WTC11 (cell line): ENCODE measurements at places on chromosomes 7 and 10.

DNA sequence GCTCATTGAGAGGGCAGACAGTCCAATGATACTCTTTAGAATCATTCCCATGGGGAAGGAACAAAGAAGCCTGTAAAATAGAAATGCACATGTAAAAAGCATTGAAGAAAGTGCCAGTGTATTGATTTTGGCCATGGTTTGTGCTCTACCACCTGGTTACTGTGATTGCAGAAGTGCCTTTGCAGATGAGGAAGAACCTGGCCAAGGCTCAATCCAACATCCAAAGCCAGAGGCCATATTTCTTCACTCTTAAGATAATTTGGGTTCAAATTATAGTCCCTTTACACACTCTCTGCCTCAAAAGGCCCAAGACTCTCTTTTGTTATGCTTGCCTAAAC lies 122.1 kb downstream of the EGFR start:
- H3K36me3 ChIP-seq = peaks cover 4% of the 10 kb centered on the region; the same call in 1 of the 2 replicates
- no peak overlapping the region for H3K27ac ChIP-seq
- peaks cover 3% of the 10 kb centered on the region; the same call in 1 of the 2 replicates for H3K4me1 ChIP-seq
- no peak overlapping the region for H3K4me3 ChIP-seq
- H3K27me3 ChIP-seq = no peaks in the 10 kb centered on the region

GRCh38 chr7:127239814-127240213 lies 12.9 kb downstream of the GRM8 start:
- H3K36me3 ChIP-seq = no peaks in the 10 kb centered on the region
- no peak overlapping the region for H3K27ac ChIP-seq
- no peaks in the 10 kb centered on the region for H3K4me1 ChIP-seq
- no peak overlapping the region for H3K4me3 ChIP-seq

GRCh38 chr10:123962756-123963530 lies 71.3 kb upstream of the CPXM2 start:
- no peak for DNase-seq
- peaks cover 3% of the 10 kb centered on the region; the same call in 1 of the 2 replicates for H3K4me1 ChIP-seq
- no peaks in the 10 kb centered on the region for H3K36me3 ChIP-seq
- H3K4me3 ChIP-seq = no peak overlapping the region

DNA sequence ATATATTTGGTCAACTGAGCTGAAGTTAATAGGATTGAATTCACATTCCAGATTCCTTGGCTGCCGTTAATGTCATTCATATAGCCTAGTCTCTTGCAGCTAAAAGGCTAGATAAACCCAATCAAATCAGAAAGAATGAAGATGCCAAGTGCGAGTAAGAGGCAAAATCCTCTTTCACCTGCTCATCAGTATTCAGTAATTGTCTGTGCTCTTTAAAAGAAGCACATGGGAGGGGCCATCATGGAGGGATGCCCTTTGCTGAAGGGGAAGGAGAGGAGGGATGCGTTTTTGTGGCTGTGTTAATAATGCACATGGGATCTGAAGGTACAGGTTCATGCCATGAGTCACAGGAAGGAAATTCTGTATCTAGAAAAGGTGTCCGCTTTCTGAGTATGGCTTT lies 232.2 kb downstream of the TMEM178B start:
- no peaks in the 10 kb centered on the region for H3K27me3 ChIP-seq
- no peaks in the 10 kb centered on the region for H3K36me3 ChIP-seq
- no peak for DNase-seq
- H3K4me1 ChIP-seq = peaks cover 7% of the 10 kb centered on the region

GRCh38 chr7:156576216-156577058 lies 64.1 kb upstream of the RNF32 start:
- no peak for DNase-seq
- H3K36me3 ChIP-seq = no peaks in the 10 kb centered on the region
- H3K4me3 ChIP-seq = no peak overlapping the region
- peaks cover 32% of the 10 kb centered on the region for H3K4me1 ChIP-seq
- H3K27me3 ChIP-seq = peaks cover 3% of the 10 kb centered on the region
- H3K27ac ChIP-seq = no peak overlapping the region

- no peak overlapping the region for H3K27ac ChIP-seq
- H3K36me3 ChIP-seq = peaks cover 4% of the 10 kb centered on the region; the same call in 1 of the 2 replicates
- peaks cover 10% of the 10 kb centered on the region for H3K4me1 ChIP-seq
- no peak for DNase-seq
Observed at GRCh38 chr10:3064423-3064822, 2.9 kb upstream of the PFKP start.

GRCh38 chr10:78284381-78284780 lies 250.7 kb downstream of the RPS24 start:
- H3K27me3 ChIP-seq = peaks cover 7% of the 10 kb centered on the region
- no peak for DNase-seq
- no peaks in the 10 kb centered on the region for H3K36me3 ChIP-seq
- no peak overlapping the region for H3K4me3 ChIP-seq
- H3K27ac ChIP-seq = no peak overlapping the region

- H3K36me3 ChIP-seq = peaks cover 23% of the 10 kb centered on the region
- H3K4me1 ChIP-seq = no peaks in the 10 kb centered on the region
- no peak overlapping the region for H3K4me3 ChIP-seq
Observed at GRCh38 chr7:68922850-68923249, 675.4 kb upstream of the AUTS2 start.

DNA sequence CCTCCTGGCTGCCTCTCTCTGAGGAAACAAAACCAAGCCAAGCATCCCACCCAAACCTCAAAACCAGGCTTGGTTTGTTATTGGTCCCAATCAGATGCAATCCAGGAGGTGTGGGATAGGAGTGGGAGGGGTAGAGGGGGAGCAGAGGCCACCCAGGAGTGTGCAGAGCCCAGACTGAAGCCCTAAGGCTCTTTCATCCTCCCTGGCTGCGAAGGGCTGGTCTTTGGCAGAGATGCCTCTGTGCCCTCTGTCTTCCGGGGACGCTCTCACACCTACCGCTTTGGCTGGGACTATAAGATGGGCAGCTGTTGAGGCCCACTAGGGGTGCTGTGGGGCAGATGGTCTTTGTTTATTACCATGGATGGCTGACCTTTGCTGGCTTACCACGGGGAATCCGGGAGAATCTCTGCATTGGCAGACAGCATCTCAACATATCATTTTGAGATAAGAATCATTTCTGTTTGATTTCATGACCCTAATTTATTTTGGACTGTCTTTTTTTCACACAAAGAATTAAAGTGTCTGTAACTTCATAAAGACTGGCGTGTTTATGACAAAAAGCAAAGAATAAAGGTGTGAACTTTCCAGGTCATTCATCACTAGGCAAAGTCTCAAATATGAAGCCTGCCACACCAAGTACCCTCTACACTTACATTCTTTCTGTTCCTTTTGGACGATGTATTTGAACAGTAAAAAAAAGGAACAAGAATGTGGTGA lies 6.5 kb upstream of the DENND2A start:
- H3K27me3 ChIP-seq = peaks cover 13% of the 10 kb centered on the region
- peaks cover 12% of the 10 kb centered on the region for H3K4me1 ChIP-seq
- peak; percentile 74 for DNase-seq
- no peak overlapping the region for H3K27ac ChIP-seq
- H3K36me3 ChIP-seq = no peaks in the 10 kb centered on the region

DNA sequence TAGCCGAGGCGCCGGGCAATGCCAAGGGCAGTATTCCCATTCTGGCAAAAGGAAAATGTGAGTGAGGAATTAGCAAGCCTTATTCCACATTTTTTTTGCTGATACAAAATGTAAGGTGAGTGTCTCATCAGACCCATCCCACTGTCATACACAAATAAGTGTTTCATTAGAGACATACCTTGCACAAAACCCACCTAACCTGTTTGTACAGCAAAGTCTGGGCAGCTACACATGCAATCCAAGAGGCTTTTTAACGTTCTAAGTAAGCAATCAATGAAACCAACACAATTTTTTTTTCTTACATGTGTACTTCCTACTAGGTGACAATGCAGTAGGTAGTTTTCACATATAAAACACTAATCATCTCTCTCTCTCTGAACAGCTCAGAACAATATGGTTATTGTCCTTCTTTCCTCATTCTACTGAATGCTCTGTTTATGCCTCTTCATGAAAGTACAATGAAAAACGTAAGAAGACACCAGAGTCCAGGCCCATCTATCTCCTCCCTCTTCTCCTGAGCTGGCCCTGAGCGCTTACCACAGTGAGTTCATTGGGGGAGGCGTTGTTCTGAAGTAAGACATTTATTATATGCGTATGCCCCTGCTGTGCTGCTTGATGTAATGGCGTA lies 217.2 kb downstream of the ANK3 start:
- H3K36me3 ChIP-seq = no peaks in the 10 kb centered on the region
- H3K4me1 ChIP-seq = peaks cover 4% of the 10 kb centered on the region

DNA sequence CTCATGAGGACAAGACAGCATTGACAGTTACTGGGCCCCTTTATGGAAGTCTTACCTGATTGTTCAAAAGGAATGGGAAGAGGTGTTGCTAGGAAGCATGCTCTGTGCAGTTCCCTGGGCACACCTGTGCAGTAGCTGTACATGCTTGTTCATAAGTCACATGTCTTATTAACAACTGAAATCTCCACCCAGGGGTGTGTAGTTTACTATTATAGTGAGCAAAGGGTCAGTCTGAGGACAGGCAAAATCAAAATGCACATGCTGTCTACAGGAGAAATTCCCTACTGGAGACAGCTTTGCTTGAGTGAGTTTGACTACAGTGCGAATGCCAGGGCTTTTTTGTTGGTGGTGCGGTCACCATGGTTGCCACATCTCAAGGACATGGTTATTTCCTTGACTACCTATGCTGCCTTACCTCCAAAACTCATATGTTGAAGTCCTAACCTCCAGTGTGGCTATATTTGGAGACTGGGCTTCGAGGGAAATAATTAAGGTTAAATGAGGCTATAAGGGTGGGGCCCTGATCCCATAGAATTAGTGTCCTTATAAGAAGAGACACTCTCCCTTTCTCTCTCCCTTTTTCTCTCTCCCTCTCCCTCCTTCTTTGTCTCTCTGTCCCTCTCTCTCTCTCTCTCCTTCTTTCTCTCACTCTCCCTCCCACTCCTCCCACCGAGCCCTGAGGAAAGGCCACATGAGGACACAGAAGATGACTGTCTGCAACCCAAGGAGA lies 48.3 kb upstream of the RNF32 start:
- peaks cover 17% of the 10 kb centered on the region for H3K27me3 ChIP-seq
- H3K36me3 ChIP-seq = peaks cover 30% of the 10 kb centered on the region
- DNase-seq = no peak
- H3K27ac ChIP-seq = no peak overlapping the region
- no peak overlapping the region for H3K4me3 ChIP-seq

DNA sequence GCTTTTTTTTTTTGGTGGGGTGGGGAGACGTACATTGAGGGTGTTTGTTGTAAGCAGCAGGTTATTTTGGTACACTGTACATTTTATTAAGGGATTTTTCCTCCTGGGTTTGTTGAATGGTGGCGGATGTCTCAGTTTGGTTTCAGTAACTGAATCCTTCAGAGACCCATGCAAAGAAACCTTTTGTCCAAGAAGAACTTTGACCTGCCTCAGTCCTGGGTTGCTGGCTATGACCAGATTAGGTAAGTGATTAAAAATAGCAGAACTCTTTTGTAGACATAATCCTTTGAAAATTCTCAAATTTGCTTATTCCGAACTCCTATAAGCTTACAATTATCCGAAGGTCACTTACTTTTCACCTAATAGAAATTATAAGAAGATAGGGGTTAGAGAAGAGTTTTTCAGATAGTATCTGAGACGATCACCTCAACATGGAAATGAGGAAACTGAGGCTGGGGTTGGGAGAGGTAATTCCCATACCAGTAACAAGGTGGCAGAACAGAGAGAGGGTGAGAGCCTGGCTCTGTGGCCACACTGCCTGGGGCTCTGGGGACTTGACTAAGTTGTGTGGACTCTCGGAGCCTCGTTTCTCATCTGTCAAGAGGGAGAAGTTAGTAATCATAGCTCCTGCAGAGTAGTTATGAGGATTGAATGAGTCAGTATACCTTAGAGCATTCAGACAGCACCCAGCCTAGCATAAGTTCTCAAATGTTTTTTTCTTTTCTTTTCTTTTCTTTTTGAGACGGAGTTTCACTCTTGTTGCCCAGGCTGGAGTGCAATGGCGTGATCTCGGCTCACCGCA lies 87.4 kb downstream of the CCNY start:
- H3K4me1 ChIP-seq = peaks cover 62% of the 10 kb centered on the region
- H3K36me3 ChIP-seq = no peaks in the 10 kb centered on the region
- H3K27me3 ChIP-seq = no peaks in the 10 kb centered on the region
- no peak overlapping the region for H3K4me3 ChIP-seq
- DNase-seq = no peak

- H3K4me3 ChIP-seq = no peak overlapping the region
- H3K4me1 ChIP-seq = peaks cover 4% of the 10 kb centered on the region
- no peaks in the 10 kb centered on the region for H3K36me3 ChIP-seq
- H3K27ac ChIP-seq = no peak overlapping the region
- DNase-seq = no peak
- no peaks in the 10 kb centered on the region for H3K27me3 ChIP-seq
Observed at GRCh38 chr10:12927896-12928295, 73.6 kb downstream of the CCDC3 start.

DNA sequence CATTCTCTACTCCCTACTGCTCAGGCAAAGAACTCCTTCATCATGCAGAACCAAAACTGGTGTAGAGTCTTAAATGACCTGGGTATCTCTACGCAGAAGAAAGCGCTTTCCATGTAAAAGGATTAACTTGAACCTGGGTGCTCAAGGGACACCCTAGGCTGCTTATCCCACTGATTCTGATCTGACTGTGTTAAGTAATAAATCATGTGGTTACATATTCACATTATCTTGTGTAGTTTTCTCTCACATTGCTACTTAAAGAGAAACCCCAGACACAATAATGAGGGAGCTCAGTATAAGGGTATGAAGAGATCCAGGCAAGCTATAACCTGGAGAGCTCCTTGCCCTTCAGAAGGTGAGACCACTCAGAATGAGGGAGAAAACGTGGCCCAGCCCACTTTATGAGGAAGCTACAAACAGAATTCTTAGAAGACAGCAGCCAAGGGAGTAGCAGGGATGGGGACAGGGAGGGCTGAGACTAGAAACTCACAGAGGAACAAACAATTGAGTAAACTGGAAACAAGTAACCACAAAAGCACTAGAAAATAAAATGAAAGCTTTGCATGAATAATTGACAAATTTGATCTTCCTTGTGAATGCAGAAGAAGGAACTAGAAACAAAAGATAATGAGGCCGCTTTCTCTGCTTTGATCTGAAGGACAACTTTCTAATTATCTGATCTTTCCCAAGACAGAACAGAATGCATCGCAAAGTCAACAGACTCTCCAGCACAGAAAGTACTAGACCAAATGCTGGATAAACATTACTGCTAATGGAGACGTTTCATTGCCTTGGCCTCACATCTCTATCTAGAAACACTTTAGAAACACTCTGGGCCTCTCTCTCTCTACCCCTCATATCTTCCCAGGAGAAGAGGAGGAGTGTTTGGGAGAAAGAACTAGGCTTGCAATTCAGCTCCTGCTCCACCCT lies 76.1 kb downstream of the LRRC17 start:
- DNase-seq = no peak
- H3K4me1 ChIP-seq = no peaks in the 10 kb centered on the region
- H3K27me3 ChIP-seq = no peaks in the 10 kb centered on the region
- H3K27ac ChIP-seq = no peak overlapping the region
- no peak overlapping the region for H3K4me3 ChIP-seq
- no peaks in the 10 kb centered on the region for H3K36me3 ChIP-seq

- H3K36me3 ChIP-seq = no peaks in the 10 kb centered on the region
- peaks cover 9% of the 10 kb centered on the region for H3K4me1 ChIP-seq
- peaks cover 66% of the 10 kb centered on the region for H3K27me3 ChIP-seq
- peak within 1 kb of the TSS; percentile 69 for H3K4me3 ChIP-seq
- DNase-seq = peak; percentile 76
Observed at GRCh38 chr10:116742367-116743265, at the start of gene HSPA12A. Gene HSPA12A, minus strand, starts transcription at chr10:116742566. Its CDS starts 97 bp downstream, at chr10:116742469.
